ENCODE measurements at places on chromosomes 3 and 15.
A peak's percentile ranks its signal among the peaks of the same experiment; 100 is the strongest.

- no peak for DNase-seq
Measured at GRCh38 chr15:88686166-88686565, 47.4 kb downstream of the ISG20 start.

DNA sequence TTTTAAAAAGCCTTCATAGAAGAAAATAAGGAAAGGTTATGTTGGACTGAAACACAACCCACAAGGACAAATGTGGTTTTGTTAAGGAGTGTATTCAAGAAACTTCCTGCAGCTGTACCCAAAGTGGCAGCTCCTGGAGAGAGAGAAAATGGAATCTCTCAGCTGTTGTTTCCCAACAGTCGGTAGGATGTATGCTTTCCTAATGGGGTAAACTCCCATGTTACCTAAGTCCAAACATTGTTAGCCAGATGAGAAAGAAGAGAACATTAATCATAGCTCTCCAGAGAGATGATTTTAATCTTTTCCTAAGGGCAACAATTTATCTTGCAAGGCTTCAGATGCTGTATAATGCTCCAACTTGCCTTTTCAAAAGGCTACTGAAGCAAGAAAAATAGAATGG, 22.6 kb upstream of the TEX9 start:
- DNase-seq, result no peak

DNA sequence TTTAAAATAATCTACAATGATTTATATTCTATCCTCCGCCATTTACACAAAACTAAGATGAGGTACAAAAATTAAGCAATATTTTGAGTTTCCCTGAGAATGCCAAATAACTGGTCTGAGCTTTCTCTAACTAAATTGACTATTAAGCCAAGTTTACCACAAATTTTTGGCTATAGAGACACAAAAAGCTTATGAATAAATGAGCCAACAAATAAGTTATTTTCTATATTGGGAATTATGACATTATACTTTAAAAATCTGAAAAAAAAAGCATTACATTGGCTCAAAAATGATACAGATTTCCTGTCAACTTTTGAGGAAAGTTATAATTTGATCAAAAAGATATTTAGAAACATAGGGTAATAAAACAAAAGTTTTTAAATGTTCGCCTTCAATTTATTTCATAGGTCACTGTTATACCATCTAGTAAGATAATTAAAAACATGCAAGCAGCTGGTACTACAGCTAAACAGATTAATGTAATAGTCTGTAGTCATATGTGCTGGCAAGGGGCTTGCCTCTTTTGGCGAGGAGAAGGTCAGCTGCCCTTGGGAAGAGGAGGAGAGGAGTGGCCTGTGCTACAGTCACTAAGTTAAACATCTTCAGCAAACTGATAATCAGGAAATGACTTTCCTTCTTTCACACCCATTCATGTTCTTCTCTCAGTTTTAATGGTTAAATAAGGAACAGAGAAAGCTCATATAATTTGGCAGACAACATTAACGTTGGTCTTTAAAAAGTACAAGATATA, 318.5 kb downstream of the TBC1D5 start:
- DNase-seq, result no peak

DNA sequence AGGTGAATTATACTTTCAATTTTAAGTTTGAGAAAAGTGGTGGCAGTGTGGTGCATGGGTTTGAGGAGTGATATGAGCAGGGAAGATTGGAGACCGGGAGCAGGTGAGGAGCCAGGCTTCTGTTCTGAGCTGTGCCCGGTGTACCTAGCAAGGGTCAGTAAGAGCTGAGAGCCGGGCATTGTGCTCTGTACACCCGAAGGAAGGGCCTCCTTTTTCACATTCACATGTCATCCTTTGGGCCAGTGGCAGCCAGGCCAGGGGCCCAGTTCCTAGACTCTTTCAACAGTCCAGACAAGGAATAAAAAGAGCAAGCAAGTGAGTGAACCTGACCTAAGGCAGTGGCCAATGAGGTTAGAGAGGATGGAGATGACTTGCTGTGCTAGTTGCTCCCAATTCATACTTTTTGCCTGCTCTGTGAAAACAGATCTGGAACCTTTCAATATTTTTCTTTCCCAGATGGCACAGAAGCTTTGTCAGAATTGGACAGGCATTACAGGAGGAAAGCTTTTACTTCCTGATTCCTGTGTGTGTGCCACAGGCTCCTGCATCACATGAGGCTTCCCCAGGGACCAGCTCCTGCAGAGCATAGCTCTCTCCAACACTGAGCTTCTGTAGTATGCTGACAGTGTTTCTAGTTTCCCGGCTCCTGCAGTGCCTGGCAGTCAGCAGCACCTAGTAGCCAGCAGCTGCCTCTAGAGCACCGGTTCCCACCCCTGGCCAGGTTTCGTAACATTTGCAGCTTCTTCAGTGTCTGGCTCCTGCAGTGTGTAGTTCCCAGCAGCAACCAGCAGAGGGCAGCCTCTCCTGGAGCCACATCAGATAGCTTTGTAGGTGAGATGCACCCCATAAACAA, 5.3 kb upstream of the TRA2B start:
- DNase-seq, result peak; percentile 59

DNA sequence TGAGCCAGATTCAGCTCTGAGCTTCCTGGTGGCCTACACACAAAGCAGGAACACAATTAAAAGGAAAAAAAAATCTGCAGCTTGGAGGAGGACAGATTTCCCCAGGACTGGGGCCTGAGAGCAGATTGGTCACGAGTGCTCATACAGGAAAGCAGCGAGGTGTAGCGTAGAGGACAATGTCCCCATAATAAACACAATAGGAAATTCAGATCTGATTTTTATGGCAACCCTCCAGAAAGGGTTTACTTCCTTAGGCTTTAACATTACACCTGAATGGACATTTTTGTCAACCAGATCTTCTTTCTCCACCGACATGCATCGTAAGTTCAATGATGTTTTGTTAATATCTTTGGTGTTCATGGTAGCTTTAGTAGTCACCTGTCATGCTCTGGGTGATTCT, 23.3 kb downstream of the SLC6A20 start:
- no peak for DNase-seq

- no peak for DNase-seq
Measured at GRCh38 chr15:40508216-40508615, 37.4 kb downstream of the CHST14 start.

DNA sequence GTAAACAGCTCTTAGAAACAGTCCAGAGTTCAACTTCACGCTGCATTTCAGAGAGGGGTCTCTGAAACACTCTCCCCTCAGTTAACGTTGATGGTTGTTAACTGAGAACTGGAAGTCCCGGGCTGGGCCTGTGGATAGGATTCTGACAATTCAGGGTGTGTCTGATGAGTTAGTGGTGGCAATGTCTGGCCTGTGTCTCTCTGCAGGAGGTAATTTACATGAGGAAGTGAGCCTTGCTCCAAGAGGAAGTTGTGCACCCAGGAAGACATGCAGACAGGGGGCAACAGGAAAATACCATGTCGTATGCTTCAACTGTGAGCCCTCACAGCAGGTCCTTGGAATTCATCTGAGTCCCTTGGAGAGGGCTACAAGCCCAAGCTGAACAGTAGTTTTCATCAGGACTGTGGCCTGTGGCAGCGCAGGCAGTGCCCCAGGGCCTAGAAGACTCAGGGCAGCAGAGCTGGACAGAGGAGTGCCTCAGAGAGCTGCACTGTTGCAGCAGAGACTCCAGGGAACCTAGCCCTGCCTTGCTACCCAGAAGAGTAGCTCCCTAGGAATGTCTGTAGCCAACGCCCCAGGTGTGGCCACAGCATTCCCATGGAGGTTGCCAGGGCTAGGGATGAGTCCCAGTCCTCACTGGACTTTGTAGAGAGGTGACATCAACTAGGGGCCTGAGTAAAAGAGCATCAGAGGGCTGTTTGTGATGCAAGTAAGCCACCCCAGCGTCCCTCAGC, 104.6 kb upstream of the SELENOK start:
- no peak for DNase-seq

GRCh38 chr3:183285318-183285717, 32.3 kb downstream of the B3GNT5 start:
- no peak for DNase-seq

DNA sequence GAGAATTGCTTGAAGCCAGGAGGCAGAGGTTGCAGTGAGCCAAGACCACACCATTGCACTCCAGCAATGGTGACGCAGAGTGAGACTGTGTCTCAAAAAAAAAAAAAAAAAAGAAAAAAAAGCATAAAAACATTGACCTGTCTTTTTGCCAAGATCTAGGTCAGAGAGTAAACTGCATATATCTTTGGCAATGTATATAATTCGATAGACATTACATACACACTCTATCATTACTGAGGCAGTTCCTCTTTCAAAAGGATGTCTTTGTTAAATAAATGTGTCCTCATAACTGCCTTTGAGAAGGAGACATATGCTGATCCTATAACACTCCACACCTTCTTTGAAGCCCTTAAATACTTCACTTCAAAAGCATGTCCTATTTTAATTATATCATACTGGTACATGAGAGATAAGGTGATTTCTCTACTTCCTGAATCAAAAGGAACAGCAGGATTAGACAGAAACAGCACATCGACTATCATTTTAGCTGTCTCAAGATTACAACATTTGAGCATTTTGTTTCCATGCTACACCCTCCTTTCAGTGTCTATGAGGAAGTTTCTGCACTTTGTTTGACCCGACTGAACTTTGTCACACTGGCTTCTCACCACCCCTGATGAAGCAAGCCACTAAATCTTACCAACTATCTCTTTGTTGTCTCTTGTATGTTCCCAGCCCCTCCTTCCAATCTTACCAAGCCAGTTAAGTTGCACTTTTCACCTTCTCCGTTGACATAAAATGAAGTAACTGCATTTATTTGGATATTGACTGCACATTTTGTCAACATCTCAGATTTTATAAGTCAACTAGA, 335.8 kb downstream of the MECOM start:
- no peak for DNase-seq

DNA sequence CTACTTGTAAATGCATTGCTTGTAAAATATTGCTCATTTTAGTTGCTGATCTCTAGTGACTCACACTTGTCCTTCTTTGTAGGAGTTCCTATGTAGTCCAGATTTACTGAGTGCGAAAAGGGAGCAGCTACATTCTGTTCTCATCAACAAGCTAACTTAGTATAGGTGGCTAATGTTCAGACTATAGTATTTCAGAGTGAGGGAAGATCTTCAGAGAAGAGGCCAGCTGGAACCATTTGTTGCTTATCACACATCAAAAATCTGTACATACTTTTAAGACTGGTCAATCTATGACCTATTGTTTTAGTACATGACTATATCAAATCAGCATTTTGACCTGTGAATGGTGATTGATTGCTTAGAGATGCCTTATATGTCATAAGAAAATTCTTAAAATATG, 71.3 kb upstream of the THSD4 start:
- no peak for DNase-seq

DNA sequence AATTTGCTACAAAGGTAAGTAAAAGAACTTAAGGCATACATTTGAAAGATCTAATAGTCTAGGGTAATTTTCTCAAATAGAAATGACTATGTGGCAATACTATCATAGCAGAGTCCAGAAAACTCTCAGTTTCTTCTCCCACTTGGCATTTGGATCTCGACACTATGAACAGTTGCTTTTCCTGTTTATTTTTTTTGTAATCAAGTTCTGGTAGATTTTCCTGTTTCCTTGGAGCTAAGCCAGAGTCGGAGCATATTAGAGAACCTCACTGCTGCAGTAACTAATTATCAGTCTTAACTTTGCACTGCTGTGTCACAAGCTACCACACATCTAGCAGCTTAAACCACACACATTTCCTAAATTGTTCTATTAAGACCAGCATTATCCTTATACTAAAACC, 44.9 kb upstream of the ZNF385D start:
- DNase-seq, result no peak

DNA sequence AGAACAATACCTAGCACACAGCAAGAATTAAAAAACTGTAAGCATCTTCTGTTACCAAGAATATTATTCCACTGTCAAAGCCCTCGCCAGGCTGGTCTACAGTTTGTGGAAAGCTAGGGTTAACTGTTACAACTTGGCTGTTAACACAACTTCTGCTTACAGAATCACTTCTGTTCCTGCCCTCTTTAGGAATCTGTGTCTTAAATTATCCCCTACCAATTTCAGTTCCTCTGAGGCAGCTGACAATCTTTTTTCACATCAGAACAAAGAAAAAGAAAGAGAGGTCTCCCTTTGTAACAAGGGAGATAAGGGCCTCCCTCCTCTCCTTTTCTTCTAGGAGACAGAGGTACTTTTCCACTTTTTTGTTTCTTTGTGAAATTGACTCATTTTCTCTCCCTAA, 188.9 kb downstream of the FMN1 start:
- DNase-seq, result no peak

DNA sequence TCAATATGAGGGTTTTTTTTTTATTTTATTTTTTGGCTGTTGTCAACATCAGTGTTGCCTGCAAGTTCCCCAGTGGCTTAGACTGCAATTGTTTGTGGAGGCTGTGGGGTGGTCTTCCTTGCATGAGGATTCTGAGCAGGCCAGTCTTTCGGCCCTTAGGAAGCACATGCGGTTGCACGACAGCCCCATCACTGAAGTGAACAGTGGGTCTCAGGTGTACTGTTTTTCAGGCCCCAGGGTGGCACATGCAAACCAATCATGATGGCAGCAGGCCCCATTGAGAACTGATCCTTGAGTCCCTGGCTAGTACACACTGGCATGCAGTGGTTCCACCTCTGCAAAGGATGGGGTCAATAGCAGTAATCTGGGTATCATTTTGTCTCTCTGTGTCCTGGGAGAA, 768.7 kb downstream of the EPHA3 start:
- DNase-seq, result no peak

DNA sequence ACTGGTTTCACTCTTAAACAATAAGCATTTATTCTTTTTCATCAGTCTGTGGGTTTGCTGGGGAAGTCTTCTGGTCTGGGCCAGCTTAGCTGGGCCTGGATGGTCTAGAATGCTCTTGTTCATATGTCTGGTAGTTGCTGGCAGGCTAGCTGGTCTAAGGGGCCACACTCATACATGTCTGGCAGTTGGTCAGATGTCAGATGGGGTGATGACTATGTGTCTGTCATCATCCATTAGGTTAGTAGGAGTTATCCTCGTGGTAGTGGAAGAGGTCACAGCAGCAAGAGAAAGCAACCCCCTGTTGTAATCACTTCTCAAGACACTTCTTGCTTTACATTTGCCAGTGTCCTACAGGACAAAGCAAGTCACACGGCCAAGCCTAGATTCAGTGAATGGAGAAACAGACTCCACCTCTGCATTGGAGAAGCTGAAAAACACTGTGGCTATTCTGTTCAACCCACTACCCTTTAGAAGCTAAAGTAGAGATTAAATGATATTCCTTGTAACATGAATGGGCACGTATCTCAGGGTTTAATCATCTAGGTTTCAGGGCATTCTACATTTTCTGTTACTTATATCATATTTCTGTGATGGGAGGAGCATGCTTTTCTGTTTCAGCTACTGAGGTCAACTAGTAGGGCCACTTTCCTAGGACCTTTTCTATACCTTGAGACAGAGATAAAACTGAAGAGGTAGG, 5.5 kb upstream of the ARID3B start:
- DNase-seq, result no peak

- DNase-seq, result no peak
Measured at GRCh38 chr3:193194371-193194770, 46.7 kb upstream of the PLAAT1 start.

DNA sequence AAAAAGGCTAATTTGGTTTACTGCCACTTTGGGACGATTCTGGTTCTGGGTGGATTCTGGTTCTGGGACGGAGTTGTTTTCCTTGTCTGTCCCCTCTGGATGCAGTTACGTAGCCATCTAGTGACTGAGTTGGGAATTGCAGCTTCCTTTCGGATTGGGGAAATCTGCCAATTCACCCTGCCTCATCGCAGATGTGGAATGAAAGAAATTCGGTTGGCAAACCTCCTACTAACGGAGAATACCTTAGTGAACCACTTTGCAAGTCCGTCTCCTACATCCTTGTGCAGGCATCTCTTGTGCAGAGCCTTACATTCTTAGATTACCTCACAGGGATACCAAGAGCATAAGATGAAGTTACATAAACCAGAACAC, 31.5 kb upstream of the AP4E1 start:
- peak; percentile 92 for DNase-seq

Measured in GM04504 (cell line).